ENCODE measurements at places on chromosomes 11 and 22.
A peak's percentile ranks its signal among the peaks of the same experiment; 100 is the strongest.

GRCh38 chr11:118366287-118366686 lies 6.9 kb downstream of the UBE4A start:
- DNase-seq, result no peak

DNA sequence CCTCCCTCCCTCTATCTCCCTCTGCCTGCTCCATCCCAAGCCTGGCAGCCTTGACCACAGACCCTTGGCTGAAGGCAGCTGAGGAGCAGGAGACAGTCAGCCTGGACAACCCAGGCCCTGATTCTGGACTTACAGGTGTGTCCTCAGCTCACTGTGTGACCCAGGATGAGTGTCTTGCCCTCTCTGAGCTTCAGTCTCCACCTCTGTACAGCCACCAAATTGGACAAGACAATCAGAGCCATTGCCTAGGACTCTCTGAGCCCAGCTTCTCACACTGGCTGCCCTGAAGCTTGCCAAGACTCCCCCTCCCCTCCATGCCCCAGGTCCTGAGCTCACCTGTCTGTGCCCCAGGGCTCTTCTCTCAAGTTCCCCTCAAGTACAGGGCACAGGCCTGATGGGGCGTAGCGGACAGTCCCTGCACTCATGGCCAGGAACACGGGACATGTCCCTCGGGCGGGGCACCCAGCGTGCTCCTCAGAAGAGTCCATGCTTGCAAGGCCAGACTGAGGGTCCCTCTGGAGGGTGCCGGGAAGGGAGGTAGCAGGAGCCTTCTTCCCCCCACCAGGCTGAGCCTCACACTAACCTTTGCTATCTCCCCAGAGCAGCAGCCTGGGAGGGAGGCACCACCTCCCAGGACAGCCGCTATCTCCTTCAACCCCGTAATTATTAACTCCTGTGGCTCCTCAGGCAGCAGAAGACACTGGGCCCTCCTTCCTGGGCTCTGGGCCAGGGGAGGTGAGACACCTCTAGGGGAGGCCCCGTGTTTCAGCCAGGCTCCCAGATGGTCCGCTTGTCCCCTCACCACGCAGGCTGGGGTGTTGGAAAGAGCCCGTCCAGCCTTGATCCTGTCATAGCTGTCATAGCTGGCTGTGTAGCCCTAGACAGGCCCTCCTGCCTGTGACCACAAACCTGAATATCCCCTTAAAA lies 2.6 kb upstream of the RAB3IL1 start:
- DNase-seq, result no peak

- no peak for DNase-seq
These were observed 26.9 kb upstream of the ALKBH3 start for GRCh38 chr11:43853781-43854180.

GRCh38 chr22:11627436-11627797 lies 3900.6 kb upstream of the OR11H1 start:
- no peak for DNase-seq

- peak; percentile 50 for DNase-seq
These were observed 114.1 kb downstream of the MICAL2 start for GRCh38 chr11:12224537-12224893.

- DNase-seq, result no peak
These were observed 156.4 kb downstream of the FAM181B start for GRCh38 chr11:82577246-82577645.

- no peak for DNase-seq
These were observed 93.8 kb upstream of the BLID start for GRCh38 chr11:122209619-122210366.

- DNase-seq, result no peak
These were observed 787.7 kb downstream of the NTM start for GRCh38 chr11:132158091-132158490.

- no peak for DNase-seq
These were observed 2.6 kb upstream of the TCIRG1 start for GRCh38 chr11:68036141-68036716.

DNA sequence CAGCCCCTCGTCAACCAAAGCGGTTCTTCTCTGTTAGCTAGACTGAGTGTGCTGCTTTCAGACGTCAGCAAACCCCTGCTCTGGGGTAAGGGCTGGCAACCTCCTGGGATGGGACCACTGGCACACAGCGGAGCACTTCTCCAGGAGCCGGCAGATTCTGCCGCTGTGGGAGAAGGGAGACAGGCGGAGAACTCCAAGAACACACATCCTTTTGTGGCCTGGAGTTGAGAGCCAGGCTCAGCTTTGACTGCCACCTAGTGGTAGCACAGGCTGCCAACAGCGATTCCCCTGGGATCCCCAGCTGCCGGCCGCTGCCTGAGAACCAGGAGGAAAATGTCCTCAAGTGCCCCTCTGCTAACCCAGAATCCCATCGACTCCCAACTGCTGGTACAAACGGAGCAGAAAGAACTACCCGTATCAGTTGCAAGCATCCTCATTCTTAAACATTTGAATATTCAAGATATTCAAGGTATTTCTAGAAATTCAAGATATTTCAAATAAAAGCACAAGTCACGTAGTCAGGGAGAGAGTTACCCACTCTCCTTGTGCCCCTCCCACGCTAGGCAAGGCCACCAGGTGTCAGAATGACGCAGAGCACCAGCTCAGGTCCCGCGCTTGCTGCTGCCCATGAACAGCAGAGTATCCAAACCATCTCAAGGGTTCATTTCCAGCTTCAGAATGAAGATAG lies 4.9 kb downstream of the LTO1 start:
- no peak for DNase-seq

GRCh38 chr11:43772733-43773132 lies 92.2 kb downstream of the HSD17B12 start:
- no peak for DNase-seq

GRCh38 chr22:36940676-36941075 lies 27.2 kb downstream of the CSF2RB start:
- no peak for DNase-seq

- DNase-seq, result no peak
These were observed 749 bp upstream of the BEST1 start for GRCh38 chr11:61949169-61950034.

GRCh38 chr11:122101625-122102291 lies 14.3 kb downstream of the BLID start:
- DNase-seq, result no peak

DNA sequence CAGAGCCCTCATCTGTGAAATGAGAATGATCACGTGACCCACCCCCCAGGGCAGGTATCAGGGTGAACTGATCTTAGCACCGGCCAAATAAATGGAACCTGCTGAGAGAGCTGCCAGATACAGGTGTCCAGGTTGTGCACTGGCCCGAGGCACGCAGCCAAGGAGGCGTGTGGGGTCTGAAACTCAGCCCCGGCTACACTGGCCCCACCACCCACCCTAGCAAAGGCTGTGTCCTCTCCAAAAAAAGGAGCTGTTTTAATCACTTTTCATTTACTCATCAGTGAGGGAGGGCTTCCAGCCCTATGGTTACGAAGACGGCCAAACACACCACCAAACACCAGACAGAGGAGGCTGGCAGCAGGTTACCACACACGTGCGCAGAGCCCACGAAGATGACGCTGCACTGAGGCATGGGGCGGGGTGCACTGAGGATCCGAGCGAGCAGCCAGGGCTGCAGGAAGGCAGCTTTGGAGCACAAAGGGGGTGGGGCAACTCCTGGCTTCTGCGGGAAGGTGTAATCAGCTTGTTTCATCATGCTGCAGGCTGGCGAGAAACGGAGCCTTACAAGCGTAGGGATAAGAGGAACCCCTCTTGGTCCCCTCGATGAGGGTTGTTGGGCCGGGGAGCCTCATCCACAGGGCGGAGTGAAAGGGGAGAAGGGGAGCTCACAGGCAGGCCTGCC lies 19.5 kb upstream of the SLC22A12 start:
- no peak for DNase-seq

GRCh38 chr11:62179995-62180394 lies 10.0 kb upstream of the SCGB1D1 start:
- no peak for DNase-seq

DNA sequence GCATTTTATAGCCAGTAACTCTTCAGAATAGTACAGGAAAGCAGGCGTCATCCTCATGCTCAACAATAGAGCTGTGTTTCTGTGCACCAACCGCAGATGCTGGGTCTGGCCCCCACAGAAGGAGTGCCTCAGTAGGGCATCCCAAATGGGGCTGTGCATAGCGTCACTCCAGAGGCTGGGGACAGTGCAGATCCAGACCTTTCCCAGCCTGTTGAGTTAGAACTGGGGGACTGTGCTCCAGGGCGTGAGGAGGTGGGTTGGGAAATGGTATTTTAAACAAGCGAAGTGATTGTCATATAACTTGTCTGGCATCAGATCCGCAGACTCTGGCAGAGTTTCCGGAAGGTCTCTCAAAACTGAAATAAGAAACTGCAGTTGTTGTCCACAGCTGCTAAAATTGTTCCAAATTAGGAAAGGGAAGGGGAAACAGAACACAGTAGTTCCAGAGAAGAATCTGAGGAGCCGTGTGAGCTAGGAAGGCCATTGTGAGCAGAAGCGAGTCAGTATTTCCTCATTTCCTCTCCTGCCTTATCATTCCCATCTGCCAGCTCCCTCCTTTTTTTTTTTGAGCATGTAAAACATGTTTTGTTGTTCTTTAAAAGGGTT lies 52.2 kb downstream of the JAM3 start:
- DNase-seq, result no peak

DNA sequence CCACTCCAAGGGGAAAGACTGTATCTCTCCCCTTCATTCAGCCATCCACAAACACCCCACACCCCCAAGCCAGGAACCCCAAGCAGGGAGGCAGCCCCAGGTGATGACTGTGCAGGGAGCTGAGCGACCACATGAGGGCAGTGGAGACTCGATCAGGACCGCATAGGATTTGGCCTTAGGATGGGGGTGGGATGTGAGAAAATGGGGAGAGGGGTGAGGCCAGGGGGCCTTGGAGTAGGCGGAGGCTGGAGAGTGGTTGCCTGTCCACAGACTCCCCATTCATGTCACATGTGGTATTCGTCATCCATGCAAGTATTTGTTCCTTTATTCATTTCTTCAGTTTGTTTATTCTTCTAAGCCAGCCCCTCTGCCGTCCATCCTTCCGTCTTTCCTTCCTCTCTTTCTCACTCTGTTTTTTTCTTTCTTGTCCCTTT lies 2.7 kb upstream of the RHOD start:
- DNase-seq, result peak; percentile 17

GRCh38 chr11:21634956-21635355 lies 557.9 kb upstream of the ANO5 start:
- no peak for DNase-seq

GRCh38 chr11:107266455-107266854 lies 191.2 kb downstream of the CWF19L2 start:
- DNase-seq, result no peak

DNA sequence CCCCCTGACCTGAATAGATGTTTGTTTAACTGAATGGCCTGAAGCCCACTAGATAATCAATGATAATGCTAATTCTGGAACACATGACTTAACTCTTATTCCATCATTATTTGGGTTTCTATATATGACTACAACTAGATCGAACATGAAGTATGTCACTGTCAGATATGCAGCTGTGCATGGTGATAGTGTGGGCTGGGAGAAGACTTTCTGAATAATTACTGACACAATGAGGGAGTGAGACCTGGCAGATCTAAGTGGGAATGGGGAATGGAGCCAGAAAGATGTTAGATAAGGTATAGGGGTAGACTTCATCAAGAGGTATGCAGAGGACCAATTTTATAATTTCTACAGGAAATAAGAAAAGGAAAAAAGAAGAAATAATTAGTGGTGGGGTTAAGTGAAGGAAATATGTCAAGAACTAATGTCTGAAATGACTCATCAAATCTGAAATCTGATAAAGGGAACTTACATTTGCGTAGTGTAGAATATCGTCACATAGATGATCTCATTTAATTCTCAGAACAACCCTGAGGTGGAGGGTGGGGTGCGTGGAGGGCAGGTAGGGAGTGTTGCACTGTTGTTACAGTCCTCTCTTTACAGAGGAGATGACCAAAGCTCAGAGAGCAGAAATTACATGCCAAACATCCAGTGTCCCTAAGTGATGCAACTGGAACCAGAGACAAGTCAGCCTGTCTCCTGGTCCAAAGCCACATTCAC lies 68.2 kb upstream of the EED start:
- DNase-seq, result no peak

DNA sequence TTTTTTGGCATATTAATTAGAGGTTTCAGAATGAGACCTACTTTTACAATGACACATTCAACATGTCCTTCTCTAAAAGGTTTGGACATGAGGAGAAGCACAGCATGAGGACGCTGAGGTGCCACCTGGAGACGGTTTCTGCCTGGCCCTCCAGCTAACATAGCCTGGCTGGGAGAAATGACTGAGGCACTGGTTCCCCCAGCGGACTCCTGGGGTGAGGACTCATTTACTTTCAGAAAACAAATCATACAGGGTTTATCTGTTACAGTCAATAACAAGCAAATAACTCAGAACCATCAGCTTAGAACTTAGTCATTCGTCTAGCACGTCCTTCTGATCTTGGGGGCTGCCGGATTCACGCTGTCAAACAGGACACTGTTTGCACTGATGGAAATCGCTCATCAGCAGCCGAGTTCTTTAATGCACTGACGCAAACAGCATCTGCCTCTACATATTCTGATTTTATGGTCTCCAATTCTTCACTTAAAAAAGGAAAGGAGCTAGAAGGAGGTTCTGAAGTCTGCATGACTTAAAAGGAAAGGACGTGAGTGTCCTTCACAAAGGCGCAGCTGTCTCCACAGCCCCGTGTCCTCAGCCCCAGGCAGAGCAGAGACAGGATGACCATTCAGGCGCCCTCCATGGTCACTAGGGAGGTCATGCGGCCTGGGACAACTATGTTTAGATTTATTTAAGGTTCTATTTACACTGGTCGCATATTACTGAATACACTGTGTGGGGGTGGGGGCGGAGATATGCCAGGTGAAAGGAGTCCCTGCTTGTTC lies 44.2 kb downstream of the CERK start:
- DNase-seq, result no peak

DNA sequence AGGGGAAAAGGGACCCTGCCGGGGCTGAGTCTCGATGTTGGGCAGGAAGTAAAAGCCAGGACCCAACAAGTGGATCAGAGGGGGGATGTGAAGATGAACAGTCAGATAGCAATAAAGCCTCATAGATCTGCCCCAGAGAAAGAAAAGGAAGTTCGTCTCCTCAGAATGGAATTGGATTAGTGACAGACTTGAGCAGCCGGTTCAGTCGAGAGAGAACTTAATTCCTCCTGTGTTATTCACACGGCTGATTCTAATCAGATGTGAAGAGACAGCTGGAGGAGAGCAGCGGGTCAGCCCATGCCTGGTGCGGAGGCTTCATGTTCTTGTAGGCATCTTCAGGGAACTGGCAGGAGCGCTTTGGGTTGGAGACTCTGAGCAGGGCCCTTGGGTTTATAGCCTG lies 29.3 kb upstream of the CABP7 start:
- no peak for DNase-seq

GRCh38 chr11:117931331-117931950 lies 2.2 kb upstream of the TMPRSS13 start:
- no peak for DNase-seq

Data from stimulated activated CD4-positive, alpha-beta T cell treated with anti-CD3 and anti-CD28 coated beads, Interleukin-1b, Interleukin-23, amount 100 ng/mL, for 1 hour (primary cell).